ENCODE measurements at places on chromosomes 2 and 18.
A peak's percentile ranks its signal among the peaks of the same experiment; 100 is the strongest.

GRCh38 chr2:170155723-170156253, 22.2 kb upstream of the MYO3B start:
- DNase-seq: no peak

DNA sequence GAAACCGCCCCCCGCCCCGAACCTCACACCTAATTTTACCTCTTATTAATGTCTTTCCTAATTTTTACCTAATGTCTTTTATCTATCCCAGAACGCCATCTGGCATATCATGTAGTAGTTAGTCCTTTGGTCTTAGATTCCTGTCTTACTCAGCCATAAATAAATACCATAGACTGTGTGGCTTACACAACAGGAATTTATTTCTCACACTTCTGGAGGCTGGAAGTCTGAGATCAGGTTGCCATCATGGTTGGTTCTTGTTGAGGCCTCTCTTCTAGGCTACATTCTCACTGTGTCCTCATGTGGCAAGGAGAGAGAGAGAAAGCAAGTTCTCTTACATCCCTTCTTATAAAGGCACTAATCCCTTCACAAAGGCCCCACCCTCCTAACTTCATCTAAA, 46.8 kb downstream of the RHBDD1 start:
- DNase-seq: no peak

- no peak for DNase-seq
Observed at GRCh38 chr2:18085593-18085992, 207.1 kb downstream of the KCNS3 start.

DNA sequence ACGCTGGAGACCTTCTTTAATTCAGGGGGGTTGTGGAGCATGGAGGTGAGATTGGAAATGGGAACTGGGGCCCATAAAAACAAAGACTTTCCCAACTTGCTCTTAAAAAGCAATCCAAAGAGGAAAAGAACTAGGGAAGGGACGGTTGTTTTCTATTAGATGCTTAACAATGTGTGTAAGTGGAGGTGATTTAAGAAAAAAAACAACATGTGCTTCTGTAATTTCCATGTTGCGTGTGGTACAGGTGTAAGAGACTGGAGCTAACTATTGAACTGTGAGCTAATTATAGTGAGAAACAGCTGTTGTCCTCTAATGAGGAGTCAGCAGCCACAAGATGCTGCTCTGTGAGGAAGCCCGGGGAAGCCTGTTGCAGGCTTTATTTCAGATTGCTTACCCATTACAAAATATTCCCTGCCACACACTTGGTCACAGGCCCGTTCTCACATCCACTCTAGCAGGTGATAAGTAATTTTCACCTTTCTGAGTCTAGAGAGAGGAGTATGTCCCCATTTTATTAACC, 280.6 kb upstream of the PARD3B start:
- no peak for DNase-seq

DNA sequence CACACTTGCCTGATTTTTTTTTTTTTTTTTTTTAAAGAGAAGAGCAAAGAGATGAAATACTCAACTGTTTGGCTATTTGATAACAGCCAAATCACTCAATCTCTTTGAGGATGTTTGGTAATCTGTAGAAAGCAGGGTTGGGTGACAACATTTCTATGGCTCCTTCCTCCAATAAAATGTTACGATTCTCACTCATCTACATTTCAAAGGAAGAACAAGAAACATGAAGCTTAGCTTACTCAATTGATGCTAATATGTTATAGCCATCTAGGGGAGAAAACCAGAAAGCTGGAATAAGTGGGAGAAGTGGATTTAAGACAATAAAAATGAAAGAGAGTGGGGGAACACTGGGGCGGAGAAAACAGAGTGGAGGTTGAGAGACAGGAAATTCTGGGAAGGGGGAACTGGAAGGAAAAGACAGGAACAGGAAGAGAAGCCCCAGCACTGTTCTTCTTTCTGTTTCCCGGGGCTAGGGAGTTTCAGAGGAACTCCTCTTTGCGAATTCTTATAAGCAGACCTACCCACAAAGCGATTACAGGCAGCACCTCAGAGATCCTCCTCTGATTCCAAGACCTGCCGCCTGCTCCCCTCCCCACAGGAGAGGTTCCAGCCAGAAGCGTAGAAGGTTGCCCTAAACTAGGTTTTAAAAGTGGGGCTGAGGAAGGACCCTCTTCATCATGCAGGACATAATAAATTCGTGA, 13.3 kb downstream of the ST3GAL5 start:
- DNase-seq: no peak

GRCh38 chr2:64582774-64583340, 58.7 kb downstream of the AFTPH start:
- DNase-seq: no peak

DNA sequence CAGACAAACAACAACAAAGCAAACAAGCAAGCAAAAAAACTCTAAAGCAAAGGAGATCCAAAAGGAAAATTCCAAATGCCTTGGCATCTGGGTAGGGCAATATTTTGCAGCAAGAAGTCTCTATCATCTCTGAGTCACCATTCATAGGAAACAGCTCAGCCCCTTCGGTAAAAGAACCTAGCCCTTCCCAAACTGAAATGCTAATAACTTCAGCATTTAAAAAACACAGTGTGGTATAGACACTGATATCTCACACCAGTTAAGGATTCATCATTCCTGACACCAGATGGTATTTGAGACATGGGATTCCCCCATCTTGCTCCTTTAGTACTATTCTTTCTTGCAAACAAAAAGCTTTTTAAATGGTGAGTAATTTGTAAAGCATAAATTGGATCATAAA, 491.8 kb downstream of the TXNL1 start:
- DNase-seq: no peak

GRCh38 chr2:240811346-240812300, 8.4 kb downstream of the KIF1A start:
- no peak for DNase-seq

GRCh38 chr2:121532347-121532766, 1.7 kb downstream of the RNU4ATAC start:
- DNase-seq: no peak

GRCh38 chr2:236781933-236782816, 212.6 kb downstream of the ACKR3 start:
- DNase-seq: no peak

- no peak for DNase-seq
Observed at GRCh38 chr2:38375696-38376345, 1.3 kb downstream of the ATL2 start.

- no peak for DNase-seq
Observed at GRCh38 chr2:145374165-145374564, 854.2 kb upstream of the ZEB2 start.

GRCh38 chr2:27428978-27429541, 629 bp downstream of the NRBP1 start:
- peak; percentile 55 for DNase-seq

- DNase-seq: no peak
Observed at GRCh38 chr18:52451851-52452250, 111.9 kb downstream of the DCC start.

DNA sequence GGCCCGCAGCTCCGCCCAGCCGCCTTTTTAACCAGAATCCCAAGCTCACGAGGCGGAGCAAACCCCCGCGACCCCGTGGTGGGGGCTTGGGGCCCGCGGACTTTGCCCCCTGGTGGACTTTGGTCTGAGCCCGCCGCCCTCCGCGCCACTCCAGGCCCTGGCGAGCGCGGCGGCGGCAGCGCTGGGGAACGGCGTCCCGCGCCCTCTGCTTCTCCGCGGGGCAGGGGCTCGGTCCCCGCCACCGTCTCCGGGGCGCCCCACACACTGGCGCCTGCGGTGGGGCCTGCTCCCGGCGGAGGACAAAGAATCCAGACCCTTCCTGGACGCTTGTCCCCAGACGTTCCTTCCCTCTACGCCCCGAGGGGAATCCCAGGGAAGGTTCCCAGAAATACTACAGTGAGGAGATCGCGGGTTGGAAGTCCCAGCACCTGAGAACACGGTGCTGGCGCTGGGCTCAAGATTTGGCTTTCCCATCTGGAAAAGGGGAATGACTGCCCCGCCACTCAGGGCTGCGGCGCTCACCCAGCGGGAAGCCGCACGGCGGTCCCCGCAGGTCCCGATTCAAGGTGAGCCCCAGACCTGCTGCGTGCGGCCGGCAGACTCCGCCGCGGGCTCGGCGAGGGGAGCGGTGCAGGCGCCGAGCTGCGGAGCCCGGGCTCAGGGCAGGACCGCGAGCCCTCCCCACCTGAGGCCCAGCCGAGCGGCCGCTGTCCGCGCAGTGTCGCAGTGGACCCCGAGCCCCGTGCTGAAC, at the start of gene HAAO:
Gene HAAO, minus strand, starts transcription at position 1 of the 751 bp plus-strand sequence. CDS start 47 bp downstream, outside the sequence.
- DNase-seq: no peak

DNA sequence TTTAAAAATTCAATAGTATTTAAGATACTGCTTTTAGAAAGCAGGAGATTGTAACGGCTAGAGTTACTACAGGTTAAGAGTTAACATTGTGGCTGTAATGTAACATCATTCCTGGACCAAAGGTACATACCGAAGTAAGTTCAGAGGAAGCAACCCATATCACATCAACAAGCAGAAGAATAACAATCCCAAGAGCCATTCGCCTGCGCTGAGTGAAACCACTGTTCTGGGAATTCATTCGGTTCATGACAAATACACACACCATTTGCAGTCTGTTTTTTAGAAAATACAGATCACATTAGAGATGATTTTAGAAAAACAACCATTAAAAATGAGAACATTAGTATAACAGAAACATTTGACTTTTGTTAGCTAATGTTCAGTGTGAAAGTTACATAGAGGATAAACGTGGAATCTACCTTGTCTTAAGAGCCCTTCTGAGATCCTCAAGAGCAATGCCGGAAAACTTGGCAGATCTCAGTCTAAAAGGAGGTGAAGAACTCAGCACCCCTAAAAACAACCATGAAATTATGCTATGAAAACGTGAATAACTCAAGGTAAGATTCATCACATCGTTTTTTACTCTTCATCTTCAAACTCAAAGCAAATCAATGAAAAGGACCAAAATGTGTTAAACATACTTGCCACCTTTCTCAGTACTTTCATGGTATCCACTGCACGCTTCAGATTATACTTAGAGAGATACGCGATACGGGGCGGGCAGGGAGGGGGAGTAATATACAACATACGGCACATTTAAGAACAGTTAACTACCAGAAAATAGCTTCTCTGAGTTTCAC, 1.2 kb downstream of the SLC35F5 start:
- DNase-seq: no peak

- DNase-seq: no peak
Observed at GRCh38 chr2:210215120-210215519, 10.1 kb downstream of the ACADL start.

DNA sequence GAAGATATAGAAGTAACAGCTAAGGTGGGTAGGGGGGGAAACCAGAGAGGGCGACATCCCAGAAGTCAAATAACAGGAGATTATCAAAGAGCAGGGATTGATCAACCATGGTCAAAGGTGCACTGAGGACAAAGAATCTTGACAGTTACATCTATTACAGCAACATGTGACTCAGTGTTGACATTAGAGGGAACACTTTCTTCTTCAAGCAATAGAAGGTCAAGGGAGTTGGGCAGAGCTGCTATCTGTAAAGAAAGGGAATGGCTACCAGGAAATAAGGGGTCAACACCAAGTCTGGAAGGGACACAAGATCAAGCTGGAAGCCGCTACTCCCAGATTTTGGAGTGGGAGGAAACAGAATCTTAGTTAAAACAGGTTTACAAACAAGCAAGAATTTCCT, 611.0 kb downstream of the TSN start:
- DNase-seq: no peak
